Activated CD8-positive, alpha-beta memory T cell treated with anti-CD3 and anti-CD28 coated beads, Interleukin-2, amount 10 ng/mL, durations not matched to agents 7 days and 5 days (primary cell): ENCODE measurements at places on chromosomes 6 and 20. TPM values are rescaled to one million over a fixed set of nuclear protein-coding genes. Genes with fewer than 3 reads are reported as not detected.

GRCh38 chr20:23915844-23916243 is 36.3 kb upstream of the CST5 start:
- DNase-seq = no peak
- H3K27ac ChIP-seq = no peak overlapping the region
- peaks cover 15% of the 10 kb centered on the region for H3K4me1 ChIP-seq
- H3K36me3 ChIP-seq = no peaks in the 10 kb centered on the region
- H3K27me3 ChIP-seq = peaks cover 2% of the 10 kb centered on the region

- no peaks in the 10 kb centered on the region for H3K27me3 ChIP-seq
- no peak for DNase-seq
- no peak overlapping the region for H3K27ac ChIP-seq
- no peaks in the 10 kb centered on the region for H3K36me3 ChIP-seq
- H3K4me1 ChIP-seq = no peaks in the 10 kb centered on the region
- no peak overlapping the region for H3K4me3 ChIP-seq
Measured at GRCh38 chr20:11502061-11502460, 415.6 kb upstream of the BTBD3 start.

DNA sequence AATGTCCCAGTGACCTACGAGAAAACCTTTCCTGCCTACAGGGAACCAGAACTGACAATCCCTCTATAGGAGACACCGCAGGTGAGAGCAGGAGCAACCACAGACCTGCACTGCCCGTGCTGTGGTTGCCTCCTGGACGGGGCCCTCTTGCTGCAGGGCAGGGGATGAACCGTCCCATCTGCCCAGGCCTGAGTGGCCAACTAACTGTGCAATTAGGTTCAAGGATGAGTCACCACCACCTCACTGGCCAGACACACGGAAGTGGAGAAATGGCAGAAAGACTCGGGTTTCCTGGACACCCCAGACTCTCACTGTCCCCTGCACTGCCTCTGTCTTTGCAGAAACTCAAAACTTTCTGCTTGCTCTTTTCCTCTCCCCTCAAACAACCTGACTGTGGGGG is 13.8 kb upstream of the HLA-G start:
- no peak overlapping the region for H3K4me3 ChIP-seq
- peaks cover 16% of the 10 kb centered on the region for H3K4me1 ChIP-seq
- H3K27me3 ChIP-seq = peaks cover 16% of the 10 kb centered on the region
- H3K27ac ChIP-seq = no peak overlapping the region
- DNase-seq = no peak
- no peaks in the 10 kb centered on the region for H3K36me3 ChIP-seq

GRCh38 chr20:34458631-34459030 is 57.6 kb upstream of the DYNLRB1 start:
- no peak for DNase-seq
- H3K27me3 ChIP-seq = no peaks in the 10 kb centered on the region
- H3K4me1 ChIP-seq = no peaks in the 10 kb centered on the region
- peaks cover 9% of the 10 kb centered on the region for H3K36me3 ChIP-seq
- H3K27ac ChIP-seq = no peak overlapping the region

The FAM50B gene
- total RNA-seq = 8.8 TPM
